ENCODE measurements at places on chromosomes 16 and 17.
A peak's percentile ranks its signal among the peaks of the same experiment; 100 is the strongest.

DNA sequence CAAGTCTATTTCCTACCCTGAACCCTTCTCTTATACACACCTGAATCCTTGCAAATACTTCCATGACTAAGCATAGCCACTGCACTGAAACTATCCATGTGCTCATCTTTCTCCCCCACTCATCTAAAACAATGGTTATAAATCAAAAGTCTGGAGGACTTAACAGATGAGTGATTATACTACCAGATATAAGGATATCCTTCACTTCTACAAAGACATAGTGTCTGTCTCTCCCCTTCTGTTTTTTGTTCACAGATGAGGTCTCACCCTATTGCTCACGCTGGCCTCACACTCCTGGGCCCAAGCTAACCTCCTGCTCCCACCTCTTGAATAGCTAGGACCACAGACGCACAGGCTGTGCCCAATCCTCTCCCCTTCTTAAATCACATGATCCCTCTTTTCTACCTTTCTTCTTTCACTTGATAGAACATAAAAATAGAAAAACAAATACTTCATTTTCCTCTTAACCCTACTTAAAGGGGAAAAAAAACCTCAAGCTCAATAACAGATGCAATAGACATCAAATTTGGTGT, 19.2 kb downstream of the CEP112 start:
- DNase-seq = no peak

- DNase-seq = no peak
These were observed 140.2 kb upstream of the CIBAR2 start for GRCh38 chr16:85252461-85252860.

DNA sequence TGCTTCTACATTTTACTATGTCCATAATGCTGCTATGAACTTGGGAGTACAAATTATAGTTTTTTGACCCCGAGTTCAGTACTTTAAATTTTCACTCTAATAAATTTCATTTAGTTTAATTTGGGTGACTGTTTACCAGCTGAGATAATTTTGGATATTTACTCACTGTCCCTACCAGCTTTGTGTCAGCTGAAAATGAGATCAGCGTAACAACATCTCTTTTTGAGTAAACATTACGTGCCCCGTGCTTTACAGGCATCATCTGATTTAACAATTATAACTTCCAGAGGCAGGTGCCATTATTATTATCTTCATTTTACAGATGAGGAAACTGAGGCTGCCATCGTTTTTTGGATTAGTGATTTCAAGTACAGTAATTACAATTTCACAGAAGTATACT, 15.0 kb downstream of the GFOD2 start:
- no peak for DNase-seq

DNA sequence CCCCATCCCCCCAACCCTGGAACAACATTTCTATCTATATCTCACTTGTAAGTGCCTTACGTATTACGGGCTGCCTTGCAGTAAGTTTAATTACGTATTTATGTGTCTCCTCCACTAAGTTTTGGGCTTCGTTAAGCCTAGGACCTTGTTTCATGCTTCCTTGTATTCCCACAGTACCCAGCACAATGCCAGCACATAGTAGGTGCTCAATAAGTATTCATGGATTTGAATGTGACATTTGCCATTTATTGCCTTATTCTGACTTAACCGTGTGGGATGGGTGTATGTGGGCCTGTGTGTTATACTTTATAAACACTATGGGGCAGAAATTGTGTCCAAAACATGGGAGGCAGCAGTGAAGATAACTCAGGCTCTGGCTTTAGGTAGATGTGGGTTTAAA, 6.0 kb downstream of the COA3 start:
- no peak for DNase-seq

GRCh38 chr16:21023509-21024202, 123.1 kb downstream of the LYRM1 start:
- DNase-seq = peak; percentile 24

- DNase-seq = no peak
These were observed 18.5 kb downstream of the CRLF3 start for GRCh38 chr17:30805944-30806456.

DNA sequence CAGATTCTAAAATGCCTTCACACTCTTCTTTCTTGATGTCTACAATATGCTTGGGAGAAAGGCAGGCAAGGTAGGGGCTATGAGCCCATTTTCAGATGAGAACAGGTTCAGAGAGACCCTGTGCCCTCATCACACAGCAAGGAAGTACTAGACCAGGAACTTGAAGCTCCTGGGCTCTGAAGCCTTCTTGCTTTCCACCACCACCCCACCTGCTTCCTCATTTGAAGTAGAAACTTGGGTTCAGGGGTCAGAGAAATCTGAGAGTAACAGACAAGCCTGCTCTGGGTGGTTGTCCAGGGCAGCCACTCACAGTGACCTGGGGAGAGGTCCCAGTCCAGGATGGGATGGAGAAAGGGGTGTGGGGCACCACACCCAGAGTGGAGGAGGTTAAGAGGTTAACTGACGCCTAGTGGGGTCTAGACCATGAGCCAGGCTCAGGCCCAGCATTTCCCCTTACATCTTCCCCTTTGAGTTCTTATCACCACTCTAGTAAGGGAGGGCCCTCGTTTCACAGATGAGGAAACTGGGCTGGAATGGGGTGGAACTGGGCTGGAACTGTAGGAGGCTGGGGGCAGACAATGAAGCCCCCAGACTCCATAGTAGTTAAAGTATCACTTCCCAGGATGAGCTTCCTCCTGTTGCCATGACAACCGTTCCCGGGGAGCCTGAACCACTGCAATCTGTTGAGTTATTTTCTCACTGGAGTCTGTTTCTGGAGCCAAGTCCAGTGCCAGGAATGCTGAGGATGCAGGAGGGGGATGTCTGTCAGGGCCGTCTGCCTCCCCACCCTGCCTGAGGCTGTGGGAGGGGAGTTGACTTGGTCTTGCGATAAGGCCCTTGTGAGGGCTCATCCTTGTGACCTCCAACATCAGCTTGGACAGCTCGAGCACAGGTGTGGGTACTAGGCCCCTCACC, 16.2 kb upstream of the PHF12 start:
- DNase-seq = no peak

DNA sequence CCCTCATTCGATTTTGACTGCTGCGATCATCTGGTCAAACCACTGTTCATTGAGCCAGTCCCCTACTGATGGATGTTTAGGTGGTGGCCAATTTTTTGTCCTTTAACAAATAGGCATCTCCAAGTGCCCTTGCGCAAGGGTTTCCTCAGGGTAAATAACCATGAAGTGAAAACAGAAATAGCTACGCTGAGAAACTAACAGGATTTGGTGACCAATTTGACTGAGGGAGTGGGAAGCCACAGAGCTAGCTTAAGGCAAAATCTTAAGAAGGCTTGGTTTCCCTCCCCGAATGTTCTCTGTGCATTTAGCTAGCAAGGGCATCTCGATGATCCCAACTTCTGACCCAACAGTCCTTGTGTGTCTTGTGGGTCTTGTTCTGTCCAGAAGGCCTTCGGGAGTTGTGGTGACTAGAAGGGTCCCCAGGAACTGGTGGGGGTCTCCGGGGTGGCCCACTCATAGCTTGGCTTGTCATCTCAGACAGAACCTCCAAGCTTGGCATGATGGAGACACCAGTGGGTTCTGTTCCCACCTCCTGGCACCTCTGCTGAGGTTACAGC, 117.2 kb downstream of the SOCS1 start:
- DNase-seq = no peak

DNA sequence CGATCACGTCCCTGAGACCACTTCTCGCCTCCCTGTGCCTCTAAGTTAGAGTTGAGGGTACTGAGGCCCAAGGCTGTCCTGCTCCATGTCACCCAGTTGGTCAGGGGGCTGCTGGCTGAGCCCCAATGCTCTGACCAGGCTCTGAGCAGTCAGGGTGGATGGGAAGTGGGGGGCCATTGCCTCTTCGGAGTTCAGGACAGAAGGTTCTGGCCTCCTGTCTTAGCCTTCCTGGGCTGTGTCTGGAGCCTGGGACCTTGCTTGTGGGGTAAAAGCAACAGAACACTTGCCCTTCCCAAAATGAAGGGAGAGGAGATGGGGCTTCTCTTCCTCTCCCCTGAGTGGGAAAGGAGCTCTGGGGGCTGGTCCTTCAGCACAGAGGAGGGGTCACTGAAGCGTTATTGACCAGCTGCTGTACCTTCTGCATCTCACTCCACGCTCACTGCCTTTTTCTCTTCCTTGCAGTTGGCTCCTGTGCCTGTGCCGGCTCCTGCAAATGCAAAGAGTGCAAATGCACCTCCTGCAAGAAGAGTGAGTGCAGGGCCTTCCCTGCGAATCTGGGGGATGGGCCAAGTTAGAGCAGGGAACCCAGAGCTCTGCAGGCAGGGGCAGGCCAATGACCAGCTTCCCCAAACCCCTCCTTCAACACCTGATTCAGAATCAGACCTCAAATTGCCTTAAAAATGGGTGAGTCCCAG, 580 bp downstream of the MT1X start:
- DNase-seq = no peak

GRCh38 chr17:40480501-40481003, 20.9 kb downstream of the TNS4 start:
- peak; percentile 97 for DNase-seq

DNA sequence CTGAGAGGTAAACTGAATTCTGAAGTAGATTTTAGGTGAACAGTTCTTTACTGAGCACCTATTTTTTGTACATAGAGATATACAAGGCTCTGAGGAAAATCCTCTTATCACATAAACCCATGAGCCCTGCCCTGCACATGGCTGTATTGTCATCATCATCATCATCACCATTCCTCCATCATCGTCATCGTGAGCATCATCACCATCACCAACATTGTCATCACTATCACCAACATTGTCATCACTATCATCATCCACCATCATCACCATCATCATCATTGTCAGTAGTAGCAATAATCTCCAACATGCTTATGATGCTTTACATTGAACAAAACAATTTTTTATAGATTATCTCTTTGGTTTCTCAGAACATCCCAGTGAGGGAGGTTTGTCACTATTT, 20.7 kb downstream of the ASIC2 start:
- no peak for DNase-seq

DNA sequence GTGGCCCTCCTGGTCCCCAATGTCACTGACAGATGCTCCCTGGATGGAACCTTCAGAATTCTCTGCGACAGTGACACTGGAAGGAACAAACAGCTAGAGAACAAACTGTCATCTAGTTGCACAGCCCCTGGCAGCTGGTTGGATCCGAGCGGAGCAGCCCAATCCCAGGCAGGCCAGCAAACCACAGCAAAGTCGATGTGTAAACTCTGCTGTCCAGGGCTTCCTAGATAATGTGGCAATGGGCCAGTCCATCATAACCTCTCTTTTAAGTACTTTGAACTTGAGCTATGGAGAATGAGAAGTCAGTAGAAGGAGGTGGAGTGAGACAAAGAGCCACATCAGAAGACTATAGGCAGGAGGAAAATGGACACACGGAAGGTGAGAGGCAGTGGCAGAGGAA, 323.0 kb downstream of the CBLN1 start:
- no peak for DNase-seq

DNA sequence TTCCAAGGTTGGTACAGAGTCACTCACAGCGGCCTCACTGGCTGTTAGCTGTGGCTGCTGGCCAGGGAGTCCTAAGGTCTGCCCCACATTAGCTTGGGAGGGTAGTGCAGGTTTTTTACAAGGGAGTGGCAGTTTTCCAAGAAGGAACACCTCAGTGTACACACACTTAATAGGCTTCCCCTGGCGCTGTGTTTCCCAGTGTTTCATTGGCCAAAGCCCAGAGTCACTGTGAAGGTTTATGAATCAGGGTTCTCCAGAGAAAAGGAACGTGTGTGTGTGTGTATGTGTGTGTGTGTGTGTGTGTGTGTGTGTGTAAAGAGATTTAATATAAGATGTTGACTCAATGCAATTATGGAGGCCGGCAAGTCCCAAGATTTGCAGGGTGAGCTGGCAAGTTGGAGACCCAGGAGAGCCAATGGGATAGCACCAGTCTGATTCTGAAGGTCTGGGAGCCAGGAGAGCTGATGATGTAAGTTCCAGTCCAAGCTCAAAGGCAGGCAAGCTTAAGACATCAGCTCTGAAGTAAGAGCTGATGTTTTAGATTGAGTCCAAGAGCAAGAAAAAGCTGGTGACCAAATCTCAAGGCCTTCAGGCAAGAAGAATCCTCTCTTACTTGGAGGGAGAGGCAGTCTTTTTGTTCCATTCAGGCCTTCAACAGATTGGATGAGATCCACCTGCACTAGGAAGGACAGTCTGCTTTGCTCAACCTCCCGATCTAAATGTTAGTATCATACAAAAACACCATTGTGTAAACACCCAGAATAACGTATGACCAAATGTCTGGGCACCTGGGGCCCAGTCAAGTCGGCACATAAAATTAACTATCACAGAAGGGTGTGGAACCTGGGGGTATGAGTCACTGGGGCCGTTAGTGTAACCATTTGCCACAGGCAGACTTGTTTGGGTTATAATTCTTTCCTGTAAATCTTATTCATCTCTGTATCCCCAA, 206.8 kb downstream of the PRKCA start:
- no peak for DNase-seq

GRCh38 chr17:37742762-37743611, 1.9 kb downstream of the HNF1B start:
- peak; percentile 25 for DNase-seq

- DNase-seq = no peak
These were observed 115.0 kb downstream of the RAP1GAP2 start for GRCh38 chr17:2911035-2911754.

DNA sequence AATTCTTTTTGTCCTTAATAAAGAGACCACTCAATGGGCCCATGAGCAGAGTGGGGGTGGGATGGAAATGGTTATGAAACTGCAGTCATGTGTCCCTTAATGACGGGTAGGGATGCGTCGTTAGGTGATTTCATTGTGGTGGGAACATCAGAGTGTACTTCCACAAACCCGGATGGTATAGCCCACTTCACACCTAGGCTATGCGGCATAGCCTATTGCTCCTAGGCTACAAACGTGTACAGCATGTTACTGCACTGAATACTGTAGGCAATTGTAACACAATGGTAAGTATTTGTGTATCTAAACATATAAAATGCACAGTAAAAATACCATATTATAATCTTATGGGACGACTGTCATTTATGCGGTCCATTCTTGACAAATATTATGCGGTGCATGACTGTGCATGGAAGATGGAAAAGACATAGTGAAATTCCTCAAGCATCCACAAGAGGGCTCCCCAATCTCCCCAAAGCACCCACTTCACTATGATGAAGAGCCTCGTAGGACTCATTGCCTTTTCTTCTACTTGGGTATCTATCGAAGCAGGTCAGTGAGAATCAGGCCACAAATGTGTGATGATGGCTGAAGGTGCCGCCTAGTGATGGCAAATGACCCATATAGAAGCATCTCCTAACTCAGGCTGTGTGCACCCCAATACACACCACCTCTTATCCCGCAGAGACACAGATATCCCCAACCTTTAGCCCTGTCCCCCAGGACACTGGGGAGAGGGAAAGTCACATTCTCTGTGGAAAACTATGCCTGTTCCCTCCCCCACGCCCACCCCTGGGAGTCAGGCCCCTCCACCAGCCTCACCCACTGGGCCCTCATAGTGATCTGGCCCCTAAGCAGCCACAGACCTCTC, 43.5 kb downstream of the TBX21 start:
- peak; percentile 27 for DNase-seq

GRCh38 chr17:57714665-57715180, 30.4 kb downstream of the CCDC182 start:
- DNase-seq = no peak

- no peak for DNase-seq
These were observed 40.1 kb downstream of the PEMT start for GRCh38 chr17:17551361-17551760.

DNA sequence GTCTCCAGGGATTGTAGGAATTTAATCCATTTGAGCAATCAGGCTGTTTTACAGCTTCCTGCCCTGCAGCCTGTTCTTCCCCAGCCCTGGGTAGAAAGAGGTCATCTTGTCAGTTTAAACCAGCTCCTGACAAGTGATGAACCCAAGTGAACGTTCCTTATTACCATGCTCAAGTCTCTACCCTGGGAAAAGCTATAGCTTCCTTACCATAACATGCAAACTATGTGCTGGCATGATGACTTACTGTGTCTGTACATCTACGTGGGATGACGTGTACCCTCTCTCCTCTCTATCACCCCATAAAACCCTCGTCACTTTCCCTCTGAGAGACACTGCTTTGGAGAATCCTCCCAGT, 452.2 kb downstream of the XYLT1 start:
- DNase-seq = no peak
